ENCODE measurements at places on chromosomes 11 and 22.
A peak's percentile ranks its signal among the peaks of the same experiment; 100 is the strongest.

DNA sequence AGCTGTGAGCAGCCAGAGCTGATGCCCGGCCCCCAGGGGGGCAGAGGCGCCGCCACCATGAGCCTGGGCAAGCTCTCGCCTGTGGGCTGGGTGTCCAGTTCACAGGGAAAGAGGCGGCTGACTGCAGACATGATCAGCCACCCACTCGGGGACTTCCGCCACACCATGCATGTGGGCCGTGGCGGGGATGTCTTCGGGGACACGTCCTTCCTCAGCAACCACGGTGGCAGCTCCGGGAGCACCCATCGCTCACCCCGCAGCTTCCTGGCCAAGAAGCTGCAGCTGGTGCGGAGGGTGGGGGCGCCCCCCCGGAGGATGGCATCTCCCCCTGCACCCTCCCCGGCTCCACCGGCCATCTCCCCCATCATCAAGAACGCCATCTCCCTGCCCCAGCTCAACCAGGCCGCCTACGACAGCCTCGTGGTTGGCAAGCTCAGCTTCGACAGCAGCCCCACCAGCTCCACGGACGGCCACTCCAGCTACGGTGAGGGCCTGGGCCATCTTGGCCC is 6.1 kb downstream of the CDC42EP1 start:
- peak; percentile 61 for DNase-seq

DNA sequence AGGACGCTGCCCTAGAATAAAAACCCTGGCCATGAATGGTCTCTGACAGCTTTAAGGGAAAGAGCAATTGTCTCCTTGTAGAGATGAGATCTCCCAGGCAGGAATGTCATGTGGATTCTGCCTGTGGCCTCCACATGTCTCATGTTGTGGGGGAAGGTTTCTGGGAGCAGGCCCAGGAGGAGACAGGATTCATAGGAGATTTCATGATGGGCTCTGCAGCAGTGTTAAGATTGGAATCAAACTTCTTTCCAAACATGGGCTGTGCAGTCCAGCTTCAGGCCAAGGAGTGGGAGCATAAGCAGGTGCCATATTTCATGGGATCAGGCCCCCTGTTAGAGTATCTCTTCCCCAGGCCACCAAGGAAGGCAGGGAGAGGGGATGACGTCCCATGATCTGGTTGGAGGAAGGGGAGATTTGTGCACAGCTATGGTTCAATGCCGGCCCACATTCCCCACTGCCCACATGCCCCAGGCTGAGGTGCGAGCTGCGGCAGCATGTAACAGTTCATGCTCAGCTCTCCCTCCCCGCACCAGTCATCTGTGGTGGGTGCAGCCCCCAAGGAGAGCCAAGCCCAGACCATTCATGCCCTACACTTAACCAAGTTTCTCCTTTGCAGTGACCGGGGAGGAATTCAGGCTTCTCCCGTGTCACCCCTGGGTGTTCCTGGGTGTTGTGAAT is 42.5 kb downstream of the LMO1 start:
- no peak for DNase-seq

- DNase-seq = no peak
Observed at GRCh38 chr22:29320546-29320945, 5.0 kb upstream of the RASL10A start.

- peak; percentile 52 for DNase-seq
Observed at GRCh38 chr22:46007003-46007847, 30.3 kb upstream of the WNT7B start.

DNA sequence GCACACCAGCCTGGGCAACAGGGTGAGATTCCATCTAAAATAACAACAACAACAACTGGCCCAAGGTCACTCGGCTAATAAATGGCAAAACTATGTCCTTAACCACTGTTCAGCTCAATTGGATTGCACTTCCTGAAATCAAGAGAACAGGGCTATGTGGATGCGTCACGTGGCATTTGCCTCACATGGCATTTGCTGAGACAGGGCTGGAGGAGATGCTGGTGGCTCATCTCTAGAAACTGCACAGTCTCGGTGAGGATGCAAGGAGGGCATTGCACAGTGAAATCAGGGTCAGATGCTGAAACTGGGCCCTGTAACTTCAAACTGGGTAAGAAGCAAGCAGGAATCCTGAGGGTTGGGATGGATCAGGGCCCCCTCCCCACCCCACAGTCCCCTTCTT is 171.9 kb downstream of the BUD13 start:
- DNase-seq = no peak

DNA sequence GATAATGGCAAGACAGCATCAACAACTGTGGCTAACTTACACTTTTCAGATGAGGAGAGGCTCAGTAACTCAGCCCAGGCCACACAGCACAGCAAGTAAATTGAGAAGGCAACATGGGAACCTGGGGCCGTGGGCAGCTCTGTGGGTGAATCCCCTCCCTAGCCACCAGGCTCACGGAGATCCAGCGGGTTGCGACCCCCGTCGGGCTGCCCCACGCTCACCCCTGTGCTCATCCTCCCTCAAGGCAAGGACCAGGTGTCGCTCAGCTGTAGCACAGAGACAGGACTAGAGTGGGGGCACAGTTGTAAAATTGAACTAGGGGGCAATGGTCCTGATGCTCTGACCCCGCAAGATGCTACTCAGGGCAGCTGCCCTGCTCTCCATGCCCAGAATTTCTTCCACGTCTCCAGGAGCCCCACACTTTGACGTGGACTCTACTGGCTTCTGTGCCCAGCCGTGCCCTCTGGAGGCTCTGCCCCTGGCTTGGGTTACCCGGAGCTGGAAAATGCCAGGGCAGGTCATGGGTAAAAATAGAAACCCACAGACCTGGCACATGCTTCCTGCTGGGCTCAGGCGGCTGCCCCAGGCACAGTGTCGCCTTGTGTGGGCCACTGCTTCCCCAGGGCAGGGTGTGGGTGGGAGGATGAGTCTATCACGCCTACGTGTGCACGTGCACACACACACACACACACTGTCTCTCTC is 9.0 kb downstream of the TUBA8 start:
- DNase-seq = no peak

- DNase-seq = no peak
Observed at GRCh38 chr11:100072131-100072530, 615.0 kb upstream of the ARHGAP42 start.

GRCh38 chr11:12182302-12182675 is 71.9 kb downstream of the MICAL2 start:
- no peak for DNase-seq

DNA sequence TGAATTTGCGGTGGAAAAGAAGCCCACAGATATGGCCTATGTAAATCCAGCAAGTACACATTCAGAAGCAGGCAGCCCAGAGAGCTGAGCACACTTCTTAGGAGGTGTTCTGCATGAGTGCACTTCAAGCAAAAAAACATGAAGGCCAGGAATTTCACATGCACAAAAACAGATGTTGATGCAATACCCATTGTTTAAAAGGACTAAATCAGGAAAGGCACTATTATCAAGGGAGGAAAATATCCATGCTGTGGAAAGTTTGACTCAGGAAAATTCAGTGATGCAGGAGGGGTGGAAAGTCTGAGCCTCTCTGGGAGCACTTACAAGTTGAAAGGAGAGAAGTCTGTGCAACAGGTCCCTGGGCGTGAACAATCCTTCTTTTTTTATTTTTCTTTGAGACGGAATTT is 15.8 kb upstream of the CARS1 start:
- no peak for DNase-seq

DNA sequence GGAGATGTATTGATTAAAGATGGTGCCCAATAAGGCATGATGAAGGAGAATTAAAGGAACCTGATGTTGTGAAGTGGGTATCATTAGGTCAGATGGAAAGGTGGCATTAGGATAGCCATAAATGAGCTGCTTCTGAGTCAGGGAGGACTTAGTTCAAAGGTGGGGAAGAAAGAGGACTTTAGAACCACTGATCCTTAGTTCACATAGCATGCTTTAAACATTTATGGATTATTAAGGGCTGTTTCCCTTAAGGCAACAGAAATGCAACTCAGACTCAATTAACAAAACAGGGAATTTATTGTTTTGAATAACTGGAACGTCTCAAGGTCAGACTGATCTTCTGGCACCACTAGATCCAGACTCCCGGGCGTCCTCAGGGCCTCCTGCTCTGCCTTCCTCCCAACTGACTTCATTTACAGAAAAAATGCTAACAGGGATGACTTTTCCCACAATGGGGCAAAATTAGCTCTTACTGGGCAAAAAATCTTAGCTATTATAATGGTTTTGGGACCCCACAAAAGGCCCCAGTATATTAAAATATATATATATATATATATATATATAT is 1526.0 kb downstream of the TBC1D22A start:
- DNase-seq = no peak

DNA sequence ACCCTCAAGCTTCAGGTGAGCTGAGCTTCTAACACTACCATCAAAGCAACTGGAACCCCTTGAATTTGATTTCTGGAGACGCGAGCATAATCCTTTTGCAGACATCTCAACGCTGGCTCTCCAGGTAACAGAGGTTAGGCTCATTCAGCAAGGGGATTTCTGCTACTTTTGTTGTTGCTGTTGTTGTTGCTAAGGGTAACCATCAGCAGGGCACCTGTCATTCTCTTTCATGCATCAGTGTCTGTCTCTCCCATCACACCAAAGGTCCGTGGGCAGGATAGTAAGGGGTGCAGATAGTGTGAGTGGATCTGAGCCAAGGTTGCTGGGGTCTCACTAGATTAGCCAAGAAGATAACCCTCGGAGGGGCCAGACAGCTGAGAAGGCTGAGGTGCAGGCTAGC is 90.3 kb downstream of the TP53I11 start:
- DNase-seq = no peak

DNA sequence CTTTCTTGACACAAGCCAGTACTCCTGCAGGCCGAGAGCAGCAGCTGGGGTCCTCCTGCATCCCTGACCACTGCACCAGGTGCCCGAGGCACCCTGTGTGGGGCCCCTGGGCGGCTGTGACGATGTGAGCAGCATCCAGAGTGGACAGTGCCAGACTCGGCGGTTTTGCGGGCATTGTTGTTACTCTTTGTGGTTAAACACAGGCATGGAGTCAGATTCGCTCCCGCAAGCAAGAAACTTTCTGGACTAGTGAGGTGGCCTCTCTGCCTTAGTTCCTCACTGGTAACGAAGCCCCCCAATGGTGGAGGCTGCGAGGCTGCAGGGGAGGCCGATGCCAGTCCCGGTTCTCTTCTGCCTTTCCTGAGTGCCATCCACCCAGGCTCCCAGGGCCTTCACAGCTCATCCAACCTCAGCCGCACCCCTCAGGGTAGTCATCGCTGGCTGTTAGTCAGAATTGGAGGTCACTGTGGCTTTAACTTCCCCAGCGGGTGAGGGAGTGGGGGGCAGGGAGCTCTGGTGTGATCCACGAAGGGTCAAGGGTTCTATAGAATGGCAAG is 3.7 kb upstream of the CLDN5 start:
- no peak for DNase-seq

DNA sequence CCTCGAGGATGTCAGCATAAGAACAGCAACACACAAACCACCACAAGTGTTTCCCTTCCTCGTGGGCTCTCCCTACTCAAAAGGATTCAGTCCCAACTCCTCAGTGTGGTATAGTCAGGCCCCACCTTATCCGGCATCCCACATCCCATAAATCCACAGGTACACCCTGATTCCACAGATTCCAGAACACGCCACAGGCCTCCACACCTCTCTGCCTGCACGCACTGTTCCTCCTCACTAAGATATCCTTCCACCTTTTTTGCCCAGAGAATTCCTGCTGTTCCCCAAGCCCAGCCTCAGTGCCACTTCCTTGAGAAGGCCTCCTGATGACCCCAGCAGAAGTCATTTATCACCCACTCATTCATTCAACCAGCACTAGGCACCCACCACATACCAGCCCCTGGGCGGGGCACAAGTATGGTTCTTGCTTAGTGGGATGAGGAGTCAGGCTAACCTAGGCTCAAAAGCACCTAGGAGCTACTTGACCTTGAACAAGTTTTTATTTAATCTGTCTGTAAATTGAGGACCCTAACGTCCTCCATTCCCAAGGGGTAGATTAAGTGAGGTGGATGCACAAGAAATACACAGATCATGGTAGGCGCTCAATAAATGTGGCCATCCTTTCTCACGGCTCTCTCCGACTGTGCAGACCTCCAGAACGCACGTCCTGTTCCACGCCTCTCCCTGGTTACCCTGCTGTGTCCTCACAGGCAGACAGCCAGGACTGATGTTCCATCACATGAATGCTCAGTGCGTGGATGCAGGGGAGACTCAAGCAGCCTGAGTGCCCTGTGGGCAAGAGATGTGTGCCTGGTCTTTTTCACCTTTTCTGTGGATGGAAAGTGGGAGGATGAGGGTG is 2.1 kb upstream of the KCNJ4 start:
- DNase-seq = no peak

- DNase-seq = peak; percentile 73
Observed at GRCh38 chr11:10302744-10303557, 1.9 kb upstream of the ADM start.

DNA sequence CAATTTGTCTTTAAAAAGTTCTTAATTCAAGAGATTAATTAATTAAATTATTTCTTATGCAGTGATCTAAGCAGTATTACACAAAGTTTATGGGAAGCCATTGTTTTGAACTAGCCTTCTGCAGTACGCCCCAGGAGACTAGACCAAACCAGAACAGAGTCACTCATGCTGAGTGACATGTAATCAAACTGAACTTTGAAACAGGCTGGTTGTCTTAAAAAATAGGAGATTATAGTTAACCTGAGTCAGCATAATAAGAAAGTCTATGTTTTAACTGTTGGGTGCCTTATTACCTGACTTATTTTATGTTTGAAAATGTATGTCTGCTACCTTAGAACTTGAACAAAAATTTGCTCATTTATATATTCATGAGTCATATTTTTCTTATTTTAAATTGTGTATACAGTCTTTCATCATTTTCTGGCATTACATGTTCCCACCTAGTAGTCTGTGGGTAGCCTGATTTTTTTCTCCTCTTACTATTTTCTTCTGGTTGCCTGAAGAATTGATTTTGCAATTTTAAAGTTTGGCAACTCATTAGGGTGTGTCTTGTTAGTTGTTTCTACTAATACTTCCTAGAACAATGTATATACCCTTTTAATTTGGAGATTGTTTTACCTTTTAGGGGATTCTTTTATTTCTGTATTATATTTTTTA is 161.4 kb downstream of the AASDHPPT start:
- DNase-seq = no peak

DNA sequence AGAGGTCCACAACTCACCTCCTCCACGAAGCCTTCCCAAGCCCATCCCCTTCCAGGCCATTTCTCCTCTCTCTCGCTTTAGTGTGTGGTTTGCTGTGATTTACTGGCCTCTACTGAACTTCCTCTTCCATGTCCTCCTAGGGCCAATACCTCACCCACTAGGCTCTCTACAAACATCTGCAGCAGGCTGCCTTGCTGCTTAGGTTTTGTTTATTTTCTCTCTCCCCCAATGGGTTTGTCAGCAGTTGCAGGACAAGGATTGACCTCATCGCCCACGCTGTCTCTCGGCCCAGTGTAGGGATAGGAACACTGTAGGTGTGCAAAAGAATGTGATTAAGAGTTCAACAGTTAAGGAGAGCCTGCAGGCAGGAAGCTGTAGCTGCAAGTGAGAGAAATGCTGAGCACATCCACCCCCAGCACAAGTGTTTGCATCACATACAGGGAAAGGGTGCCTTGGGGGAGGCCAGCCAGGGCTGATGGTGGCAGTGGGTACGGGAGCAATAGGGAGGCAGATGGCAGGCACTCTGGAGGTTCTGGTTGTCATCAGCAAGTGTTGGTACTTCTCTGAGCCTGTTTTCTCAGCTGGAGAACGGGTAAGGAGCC is 1.4 kb downstream of the PC start:
- DNase-seq = no peak

- DNase-seq = no peak
Observed at GRCh38 chr11:23429569-23429968, 569.3 kb upstream of the CCDC179 start.

All from CD4-positive, alpha-beta T cell treated with Interferon gamma for 1 hour (primary cell).